Kidney capillary endothelial cell (primary cell): ENCODE measurements at places on chromosomes 12 and 14.
A peak's percentile ranks its signal among the peaks of the same experiment; 100 is the strongest.

DNA sequence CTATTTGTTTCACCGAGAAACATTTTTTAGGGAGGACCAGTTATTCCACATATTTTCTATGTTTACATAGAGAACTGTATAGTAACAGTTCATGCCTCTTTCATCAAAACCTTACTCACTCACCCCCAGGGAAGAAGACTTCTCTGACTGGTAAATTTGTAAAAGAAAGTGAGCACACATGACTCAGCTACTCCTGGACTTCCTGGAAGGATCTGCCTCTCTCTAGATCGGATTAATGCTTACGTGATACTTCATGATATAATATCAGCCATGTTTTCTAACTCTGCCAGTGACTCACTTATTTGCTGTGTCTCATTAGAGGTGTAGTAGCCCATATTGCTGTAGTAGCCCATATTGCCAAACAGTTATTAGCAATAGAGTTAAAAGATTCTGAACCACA lies 494.3 kb upstream of the ATXN7L3B start:
- DNase-seq = no peak

DNA sequence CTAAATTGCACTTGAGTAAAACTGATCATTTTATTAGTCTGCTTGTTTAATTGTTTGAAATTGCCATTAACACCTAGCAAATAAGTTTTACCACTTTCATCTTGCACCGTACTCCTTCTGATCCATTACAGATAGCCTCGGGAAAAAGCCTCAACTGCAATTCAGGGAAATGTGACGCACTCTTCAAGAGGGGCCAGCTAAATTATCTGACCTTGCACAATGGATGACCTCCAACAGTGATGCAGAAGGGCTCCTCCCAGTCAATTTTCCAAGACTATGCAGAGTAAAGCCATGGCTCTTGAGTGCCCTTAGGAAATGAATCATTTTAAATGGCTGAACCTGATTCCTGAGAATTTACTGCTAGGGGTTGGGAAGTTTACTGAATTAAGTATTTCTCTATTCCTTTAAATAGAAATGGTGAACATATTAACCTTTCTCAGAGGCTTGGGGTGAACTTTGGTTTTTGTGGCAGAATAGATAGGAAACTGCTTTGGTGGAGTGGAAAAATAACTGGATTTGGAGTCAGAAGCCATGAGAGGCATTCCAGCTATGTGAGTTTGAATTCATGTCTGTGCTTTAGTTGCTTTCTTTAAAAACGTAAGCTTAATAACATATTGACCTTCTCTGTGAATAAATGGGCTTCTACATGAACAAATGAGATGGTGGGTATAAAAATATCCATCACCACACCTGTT lies 64.8 kb upstream of the OVCH1 start:
- peak; percentile 85 for DNase-seq

DNA sequence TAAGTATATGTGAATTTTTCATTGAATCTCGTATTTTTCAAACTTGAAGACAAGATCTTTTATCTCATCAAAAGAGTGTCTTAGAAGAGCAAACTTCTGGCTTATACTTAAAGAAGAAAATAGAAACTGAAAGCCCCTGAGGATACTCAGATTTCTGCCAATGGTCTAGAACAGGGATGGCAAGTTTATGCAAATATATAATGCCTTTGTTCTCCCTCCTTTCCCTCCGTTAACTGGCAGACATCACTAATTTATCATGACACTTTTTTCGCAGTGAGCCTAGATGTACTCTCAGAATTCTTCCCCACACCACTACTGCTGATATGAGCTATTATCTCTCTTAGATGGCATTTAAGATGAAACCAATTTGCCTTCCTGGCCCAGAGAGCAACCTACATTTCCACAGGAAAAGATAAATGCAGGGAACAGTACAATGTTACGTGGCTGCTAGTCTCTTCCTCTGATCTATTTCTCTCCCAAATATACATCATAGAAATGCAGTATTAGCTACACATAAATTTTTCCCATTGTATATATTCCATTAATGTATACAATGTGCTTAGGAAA lies 40.0 kb upstream of the DAAM1 start:
- DNase-seq = no peak

DNA sequence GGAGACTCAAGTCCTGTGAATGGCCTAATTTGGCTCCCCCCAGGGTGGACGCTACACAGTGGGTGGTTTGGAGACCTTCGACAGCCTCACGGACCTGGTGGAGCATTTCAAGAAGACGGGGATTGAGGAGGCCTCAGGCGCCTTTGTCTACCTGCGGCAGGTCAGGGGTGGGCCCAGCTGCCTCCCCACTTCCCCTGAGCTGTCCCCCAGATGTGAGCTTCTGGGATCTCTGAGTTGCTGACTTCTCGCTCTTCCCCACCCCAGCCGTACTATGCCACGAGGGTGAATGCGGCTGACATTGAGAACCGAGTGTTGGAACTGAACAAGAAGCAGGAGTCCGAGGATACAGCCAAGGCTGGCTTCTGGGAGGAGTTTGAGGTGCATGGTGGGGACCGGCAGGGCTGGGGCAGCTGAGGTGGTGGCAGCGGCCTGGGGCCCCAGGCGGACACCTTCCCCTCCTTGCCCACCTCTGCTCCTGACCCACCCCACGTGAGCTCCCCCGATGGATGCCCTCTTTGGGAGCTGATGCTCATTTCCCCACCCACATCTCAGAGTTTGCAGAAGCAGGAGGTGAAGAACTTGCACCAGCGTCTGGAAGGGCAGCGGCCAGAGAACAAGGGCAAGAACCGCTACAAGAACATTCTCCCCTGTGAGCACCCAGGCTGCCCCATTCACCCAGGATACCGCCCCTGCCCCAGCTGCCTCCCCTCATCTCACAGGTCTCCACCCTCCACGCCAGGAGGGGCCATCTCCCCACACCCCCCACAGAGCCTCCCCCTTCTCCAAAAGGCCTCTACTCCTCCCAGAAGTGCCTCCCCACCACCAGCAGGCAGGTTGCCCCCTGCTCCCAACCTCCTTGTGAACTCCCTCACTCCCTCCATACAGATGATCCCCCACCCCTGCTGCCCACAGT lies 4.2 kb downstream of the PTPN6 start:
- DNase-seq = no peak

GRCh38 chr14:33809396-33809981 lies 141.4 kb downstream of the EGLN3 start:
- DNase-seq = no peak

GRCh38 chr14:92692822-92693226 lies 55.6 kb downstream of the LGMN start:
- peak; percentile 18 for DNase-seq

DNA sequence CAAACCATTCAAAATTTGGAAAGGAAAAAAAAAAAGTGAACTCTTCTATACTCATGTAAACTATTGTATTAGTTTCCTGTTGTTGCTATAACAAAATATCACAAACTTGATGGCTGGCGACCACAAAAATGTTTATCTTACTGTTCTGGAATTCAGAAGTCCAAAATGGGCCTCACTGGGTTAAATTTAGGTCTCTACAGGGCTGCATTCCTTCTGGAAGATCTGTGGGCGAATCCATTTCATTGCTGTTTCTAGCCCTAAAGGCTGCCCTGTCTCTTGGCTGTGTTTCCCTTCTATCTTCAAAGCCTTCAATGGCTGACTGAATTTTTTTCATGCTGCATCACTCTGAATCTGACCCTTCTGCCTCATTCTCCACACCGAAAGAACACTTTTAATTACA lies 105.1 kb upstream of the NAV3 start:
- DNase-seq = no peak

- DNase-seq = no peak
Measured at GRCh38 chr14:55026441-55026792, 482 bp downstream of the WDHD1 start.

DNA sequence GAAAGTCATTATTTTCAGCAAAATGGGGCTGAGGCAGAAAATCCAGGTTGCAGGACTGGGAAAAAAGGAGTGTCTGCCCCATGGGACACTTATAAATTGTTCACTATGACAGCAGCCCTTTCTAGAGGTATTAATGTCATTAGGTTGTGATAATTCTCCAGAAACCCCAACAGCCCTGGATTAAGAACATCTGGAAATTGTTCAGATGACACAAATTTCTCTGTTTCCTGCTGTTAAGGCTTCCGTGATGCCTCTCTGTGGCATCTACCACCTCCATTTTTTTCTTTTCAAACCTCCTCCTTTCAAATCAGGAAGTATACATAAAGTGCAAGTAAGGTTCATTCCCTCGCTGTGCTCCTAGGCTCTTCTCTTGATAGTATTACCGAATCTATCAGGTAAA lies 25.6 kb downstream of the EGLN3 start:
- no peak for DNase-seq

DNA sequence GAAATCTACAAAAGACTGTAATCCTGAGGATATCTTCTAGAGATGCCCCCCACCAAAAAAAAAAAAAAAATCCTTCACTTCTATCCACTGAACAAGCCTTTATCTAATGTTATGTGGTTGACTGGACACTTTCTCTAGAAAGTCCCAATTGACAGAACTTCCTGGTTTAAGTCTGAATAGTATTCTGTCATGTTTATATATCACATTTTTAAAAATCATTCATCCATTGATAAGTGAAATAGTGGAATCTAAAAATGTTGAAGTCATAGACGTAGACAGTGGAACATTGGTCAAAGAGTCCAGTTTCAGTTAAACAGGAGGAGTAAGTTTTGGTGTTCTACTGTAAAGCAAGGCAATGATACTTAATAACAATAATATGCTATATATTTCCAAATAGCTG lies 297.0 kb downstream of the SSPN start:
- DNase-seq = no peak

- no peak for DNase-seq
Measured at GRCh38 chr12:119341020-119341419, 6.5 kb downstream of the CCDC60 start.

DNA sequence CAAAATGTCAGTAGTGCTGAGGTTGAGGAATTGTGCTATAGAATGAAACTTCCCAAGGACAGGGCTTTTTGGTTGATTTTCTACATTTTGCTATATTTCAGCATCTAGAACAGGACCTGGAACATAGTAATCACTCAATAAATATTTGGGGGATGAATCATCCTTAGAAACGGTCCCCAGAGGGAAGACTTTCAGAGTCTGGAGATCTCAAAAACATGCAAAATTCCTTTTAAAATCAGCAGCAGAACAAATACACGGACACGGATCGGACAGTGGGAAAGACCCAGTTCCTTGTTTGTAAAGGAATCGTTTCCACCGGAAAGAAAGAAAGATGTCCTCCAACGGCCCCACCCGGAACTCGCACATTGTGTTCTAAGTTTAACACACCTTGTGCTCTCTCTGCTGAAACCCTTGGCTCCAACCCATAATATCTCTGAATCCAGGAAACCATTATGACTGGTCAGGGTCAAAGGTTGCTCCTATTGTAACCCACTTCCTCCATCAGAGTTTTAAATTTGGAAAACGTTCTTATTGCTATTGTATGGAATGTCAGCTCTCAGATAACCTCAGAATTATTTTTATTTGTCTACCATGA lies 617.2 kb downstream of the MED13L start:
- peak; percentile 98 for DNase-seq

DNA sequence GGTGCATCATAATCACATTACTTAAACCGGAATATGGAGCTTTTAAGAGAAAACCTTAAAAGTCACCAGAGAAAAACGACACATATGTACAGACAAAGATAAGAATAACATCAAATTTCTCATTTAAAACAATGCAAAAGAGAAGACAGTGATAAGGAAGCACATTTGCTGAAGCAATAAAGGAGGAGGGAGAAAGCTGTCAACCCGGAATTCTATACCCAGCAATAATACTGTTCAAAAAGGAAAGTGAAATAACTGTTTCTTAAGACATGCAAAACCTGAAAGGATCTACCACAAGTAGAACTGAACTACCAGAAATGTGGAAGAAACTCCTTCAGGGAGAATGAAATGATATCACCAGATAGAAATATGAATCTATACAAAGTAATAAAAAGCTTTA lies 15.4 kb downstream of the SLC6A13 start:
- DNase-seq = no peak

GRCh38 chr14:54777395-54777794 lies 125.2 kb downstream of the GCH1 start:
- DNase-seq = no peak

DNA sequence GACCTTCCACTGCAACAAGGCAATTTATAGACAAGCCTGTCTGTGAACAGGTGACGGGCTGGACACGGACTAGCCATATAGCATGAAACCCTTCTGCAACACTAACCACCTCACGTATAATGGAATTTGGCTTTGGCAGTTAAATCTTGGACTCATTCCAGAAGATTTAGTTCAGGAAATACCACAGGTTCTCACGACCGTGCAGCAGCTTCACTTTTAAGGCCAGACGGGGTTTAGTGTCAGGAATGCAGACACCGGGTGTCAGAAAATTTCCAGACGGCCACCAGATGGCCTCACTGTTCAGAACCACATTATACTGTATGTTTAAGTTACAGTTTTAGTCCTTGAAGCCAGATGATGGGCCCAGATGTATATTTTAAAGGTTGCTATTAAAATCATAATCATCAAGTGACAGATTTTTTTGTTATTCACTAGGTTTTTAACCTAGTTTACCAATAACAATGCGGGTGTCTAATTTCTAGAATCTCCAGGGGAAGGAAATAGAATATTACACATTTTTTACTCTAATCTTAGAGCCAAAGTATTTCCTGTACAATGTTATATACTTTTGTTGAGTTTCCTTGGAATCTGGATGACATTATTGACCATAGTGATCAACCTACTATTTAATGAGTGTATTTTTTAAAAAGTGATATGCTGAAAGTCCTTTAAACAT lies 90.5 kb upstream of the TMPO start:
- DNase-seq = peak; percentile 83

DNA sequence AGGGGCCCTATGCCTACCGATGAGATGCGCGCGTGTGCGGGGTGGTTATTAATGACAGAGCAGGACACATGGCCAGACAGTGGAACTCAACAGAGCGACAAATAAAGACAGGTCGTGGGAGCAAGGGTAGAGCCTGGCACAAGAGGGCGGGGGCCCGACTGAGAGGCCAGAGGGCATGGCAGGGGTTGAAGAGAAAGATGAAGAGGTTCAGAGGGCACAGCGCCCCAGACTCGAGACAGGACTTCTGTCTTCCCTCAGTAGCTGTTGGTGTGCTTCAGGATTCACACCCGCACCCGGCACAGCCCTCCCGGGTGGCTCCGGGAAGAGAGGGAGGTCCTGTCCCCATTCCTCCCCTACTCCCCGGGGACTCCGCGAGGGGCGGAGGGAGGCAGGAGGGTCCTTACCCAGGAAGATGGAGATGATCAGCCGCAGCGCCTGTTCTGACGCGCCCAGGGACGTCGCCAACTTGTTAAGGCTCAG lies 366 bp downstream of the LPCAT3 start:
- DNase-seq = peak; percentile 1

DNA sequence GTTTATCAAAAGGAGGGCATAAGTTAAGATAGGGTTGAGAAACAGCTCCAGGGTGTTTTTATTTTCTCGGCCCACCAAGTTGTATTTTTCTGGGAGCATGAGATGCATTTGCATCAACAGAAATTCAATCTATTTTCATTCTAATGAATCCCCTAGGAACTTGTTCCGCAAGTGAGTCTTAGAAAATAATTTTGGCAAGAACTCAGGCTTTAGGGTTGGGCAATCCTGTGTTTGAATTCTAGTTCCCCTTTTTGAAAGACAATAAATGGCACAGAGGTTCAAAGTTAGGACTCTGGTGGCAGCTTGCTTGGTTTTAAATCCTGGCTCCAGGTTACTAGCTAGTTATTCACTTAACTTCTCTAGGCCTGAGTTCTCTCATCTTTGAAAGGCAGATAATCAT lies 23.7 kb downstream of the SLC5A8 start:
- no peak for DNase-seq

- no peak for DNase-seq
Measured at GRCh38 chr14:68208218-68208617, 388.6 kb downstream of the RAD51B start.

GRCh38 chr12:2335109-2335508 lies 282.3 kb downstream of the CACNA1C start:
- DNase-seq = peak; percentile 76

- DNase-seq = no peak
Measured at GRCh38 chr14:28308734-28309133, 457.9 kb upstream of the FOXG1 start.
